PC-3 (cell line): ENCODE measurements at places on chromosomes 6 and 20. TPM values are rescaled to one million over a fixed set of nuclear protein-coding genes. Genes with fewer than 3 reads are reported as not detected.

MOXD1 gene
- 5.0 and 9.9 TPM in 2 replicates for total RNA-seq

BANF2 gene
- not detected in 2 replicates for total RNA-seq

ZFP57 gene
- total RNA-seq: not detected in 2 replicates

GRCh38 chr20:21126581-21126870, 644 bp downstream of the KIZ start:
- DNase-seq: no peak

DNA sequence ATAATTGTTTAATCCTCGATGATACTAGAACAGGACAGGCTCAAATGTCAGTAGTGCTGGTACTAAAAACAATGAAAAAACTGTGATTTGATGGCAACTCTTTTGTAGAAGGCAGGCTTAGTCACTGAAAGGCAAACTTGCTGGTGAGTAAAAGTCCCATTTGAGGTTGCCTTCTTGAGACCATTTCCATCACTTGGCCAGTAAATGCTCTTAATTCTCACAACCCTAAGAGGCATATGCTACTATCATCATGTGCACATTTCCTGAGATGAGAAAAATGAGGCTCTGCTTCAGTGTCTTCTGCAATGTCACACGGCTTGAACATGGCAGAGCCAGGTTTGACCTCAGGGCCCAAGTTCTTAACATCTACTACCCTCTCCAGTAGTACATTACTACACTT, 9.9 kb downstream of the AKIRIN2 start:
- DNase-seq: no peak

DNA sequence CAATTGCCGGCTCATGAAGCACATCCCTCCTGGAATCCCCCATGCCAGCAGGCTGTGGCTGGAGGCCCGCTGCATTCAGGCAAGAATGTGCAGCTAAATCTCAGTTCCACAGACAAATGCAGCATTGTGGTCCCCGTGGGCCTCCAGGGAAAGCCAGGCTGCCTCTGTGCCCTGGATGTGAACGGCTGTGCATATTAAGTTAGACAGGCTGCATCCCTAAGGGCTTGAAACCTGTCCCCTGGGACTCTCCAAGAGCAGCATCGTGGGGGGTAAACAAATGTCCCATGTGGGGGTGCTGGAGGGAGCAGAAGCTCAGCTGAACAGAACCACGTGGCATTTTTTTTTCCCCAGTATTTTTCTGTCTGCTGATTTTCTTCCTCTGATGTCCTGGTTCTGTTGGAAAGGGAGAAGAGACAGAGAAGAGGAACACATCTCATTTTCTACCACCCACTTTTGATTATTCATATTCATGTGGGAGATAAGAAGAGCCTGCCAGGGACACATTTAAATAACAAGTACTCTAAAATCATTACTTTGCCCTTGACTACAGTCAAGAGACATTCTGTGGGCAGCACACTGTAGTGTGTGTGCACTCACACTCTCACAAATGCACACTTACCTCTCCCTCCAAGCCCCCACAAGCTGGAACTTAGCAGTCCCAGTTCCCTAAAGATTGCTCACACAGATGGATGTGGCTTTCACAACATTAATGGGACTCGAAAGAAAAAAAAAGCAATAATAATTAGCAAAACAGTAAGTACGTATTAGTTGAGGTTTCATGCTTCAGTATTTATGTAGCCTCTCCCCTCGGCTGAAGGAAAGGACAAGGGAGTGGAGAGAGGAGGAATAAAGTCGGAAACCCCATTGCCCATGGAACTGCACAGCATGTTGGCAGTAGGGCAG, 16.9 kb downstream of the GFOD1 start:
- no peak for DNase-seq

DNA sequence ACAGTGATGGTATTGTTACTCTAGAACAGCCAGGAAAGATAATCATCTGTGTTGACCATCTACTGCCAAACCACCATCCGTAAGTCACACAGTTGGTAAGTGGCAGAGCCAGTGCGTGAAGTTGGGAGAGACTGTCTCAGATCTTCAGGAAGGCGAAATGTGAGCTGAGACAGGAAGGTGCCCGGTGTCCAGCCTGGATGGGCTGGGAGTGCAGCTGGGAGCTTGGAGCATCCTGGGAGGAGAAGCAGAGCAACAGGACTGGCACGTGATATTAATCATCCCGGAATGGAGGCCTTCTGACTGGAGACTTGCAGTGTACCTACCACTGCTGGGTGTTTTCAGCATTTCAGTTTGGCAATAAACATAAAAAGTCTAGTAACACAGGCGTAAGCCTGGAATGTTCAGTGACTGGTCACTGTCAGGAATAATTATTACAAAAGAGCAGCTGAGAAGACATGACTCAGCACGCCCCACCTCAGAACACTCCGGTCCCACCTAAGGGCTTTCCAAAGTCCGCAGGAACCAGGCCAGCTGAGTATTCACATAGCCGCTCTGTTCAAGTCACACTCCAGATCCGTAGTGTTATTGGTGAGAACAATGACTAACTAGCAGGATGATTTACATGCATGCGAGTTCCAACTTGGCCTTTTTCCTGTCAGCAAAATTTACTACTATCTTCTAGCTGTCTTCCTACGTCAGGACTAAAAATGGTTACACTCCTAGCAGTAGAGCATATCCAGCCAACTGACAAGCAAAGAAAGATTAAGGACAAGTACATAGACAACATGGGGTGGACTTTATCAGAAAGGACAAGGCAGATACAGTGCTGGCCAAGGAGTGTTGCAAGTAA, 45.1 kb upstream of the PNRC1 start:
- peak; percentile 62 for DNase-seq

C6orf58 gene
- not detected in 2 replicates for total RNA-seq

DNA sequence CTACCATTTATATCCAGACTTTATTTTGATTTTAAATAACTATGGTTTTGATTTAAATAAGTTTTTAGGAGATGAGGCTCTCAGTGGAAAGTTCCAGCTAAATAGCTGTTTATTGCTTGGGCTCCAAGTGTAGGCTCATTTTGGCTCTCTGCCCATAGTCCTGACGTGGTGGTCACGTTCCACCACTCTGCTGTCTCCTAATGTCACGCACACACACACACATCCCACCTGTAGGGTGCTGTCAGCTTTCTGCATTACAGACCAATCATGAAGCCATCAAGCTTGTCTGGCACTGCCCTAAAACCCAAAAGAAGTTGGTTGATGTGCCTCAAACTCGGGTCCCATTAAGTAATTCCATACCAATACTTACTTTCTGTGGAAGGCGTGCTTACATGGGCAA, 45.4 kb downstream of the PANK2 start:
- DNase-seq: no peak

DNA sequence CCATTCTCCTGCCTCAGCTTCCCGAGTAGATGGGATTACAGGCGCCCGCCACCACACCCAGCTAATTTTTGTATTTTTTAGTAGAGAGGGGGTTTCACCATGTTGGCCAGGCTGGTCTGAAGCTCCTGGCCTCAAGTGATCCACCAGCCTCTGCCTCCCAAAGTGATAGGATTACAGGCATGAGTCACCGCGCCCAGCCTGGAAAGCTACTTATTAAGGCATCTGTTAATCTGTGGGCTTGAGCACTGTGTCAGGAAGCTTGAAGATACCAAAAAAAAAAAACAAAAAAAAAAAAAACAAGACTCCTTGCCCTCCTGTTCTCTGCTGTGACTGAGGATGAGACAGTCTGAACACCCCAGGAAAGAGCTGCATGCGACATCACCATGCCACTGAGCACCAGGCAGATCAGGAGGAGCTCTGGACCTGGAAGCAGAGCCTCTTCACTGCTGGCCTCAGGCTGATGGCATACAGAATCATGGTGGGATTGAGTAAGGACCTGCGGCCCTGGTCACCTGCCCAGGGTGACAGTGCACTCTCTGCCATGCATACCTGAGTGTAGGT, 166.5 kb upstream of the SNX9 start:
- no peak for DNase-seq

DNA sequence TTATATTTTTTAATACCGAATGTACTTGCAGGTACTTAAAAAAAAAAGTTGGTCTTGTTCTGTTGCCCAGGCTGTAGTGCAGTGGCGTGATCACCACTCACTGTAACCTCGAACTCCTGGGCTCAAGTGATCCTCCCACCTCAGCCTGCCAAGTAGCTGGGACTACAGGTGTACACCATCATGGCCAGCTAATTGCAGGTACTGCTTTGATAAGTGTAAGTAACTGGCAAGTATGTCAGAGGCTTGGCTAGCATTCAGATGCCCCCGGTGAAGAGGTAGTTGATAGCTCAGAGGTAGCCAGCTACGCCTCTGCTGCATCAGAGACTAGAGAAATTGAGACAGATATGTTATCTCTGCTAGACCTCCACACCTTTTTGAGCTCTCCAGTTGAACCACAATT, 40.5 kb downstream of the BTBD9 start:
- no peak for DNase-seq

ASIP gene
- not detected in 2 replicates for total RNA-seq

DNA sequence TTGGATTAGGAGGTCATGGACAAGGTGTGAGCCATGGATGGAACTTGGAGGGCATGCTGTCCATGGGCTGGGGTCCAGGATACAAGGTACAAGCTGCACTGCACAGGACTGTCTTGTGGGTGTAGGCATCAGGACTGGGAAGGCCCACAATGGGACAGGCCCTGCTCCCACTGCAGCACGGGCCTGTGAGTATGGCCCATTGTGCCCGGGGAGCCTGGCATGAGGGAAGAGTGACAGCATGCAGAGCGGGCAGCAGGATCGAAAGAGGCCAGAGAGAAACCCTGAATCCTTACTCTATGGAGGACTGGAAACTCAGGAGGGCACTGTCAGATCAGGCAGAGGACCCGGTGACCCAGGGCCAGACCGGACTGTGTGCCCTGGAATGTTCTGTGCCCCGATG, 211.3 kb downstream of the PREX1 start:
- no peak for DNase-seq

DNA sequence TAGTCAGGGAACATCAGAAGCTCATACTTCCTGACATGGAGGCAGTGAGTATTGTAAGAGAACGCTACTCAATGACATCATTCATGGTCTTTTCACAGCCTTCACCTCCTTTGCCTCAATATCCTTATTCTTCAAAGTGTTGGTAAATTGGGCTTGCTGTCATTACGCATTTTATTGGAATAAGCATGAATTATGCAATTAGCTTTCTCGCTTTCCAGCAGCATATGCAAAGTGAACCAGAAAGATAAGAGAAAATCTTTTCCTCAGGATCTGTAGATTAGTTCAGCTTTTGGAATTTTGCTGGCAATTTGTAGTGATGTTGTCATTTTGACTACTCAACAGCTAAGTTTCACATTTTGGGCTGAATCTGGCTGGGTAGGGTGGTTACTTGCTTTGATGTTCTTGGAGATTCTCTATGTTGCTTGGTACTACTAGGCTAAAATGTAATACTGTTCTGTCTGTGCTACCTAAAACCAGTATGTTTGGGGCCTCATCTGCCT, 1012.1 kb downstream of the KIF16B start:
- no peak for DNase-seq

LGSN gene
- total RNA-seq: not detected in 2 replicates

DNA sequence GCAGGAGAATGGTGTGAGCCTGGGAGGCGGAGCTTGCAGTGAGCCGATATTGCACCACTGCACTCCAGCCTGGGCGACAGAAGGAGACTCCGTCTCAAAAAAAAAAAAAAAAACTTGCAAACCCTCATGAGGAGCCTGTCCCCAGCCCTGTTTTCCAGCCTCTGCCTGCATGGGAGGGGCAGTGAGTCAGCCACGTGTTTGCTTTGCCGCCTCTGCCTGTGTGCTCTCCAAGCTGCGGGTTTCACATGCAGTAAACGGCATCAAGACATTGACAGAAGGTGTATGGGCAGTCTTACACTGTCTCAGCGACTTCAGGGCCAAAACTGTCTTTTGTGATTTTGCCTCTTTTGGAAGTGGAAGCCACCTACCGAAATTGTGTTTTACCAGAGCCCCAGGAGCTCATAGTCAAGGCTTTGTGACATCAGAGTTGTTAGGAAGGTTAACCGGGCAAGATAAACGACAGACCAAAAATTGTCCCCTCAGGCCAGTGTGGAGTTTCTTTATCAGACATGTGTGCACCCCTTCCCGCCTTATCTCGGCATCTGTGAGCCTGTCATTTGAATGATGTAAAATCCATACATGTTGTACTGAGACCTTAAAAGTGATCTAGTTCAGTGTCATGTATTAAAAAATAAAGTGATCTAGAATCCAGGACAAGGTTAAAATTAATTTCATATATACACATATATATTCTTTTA, 52.9 kb downstream of the RPP40 start:
- DNase-seq: peak; percentile 77

GRCh38 chr6:35264550-35265274, 5.2 kb downstream of the ZNF76 start:
- peak; percentile 43 for DNase-seq

RIPOR3 gene
- 0.04 TPM in 1 of 2 replicates, not detected in the other for total RNA-seq

DNA sequence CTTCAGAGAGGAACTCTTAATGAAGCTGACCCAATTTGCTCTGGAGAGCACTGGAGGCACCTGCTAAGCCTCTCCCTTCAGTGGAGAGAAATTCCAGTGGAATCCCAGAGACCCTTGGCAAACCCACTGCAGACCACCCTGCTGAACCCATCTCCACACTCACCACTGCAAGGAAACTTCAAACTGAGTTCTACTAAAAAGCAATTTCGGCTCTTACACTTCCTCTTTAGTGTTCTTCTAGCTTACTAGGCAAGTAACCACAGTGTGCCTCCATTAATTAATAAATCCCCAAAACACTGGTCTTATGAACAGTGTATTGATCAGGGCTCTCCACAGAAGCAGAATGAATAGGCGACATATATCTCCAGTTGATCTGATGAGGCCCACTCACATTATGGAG, 43.0 kb upstream of the HLA-E start:
- DNase-seq: no peak

GRCh38 chr6:141415896-141416295, 716.8 kb upstream of the GJE1 start:
- DNase-seq: peak; percentile 8

GRCh38 chr6:26173836-26174145, 86.6 kb downstream of the HFE start:
- DNase-seq: no peak

DNA sequence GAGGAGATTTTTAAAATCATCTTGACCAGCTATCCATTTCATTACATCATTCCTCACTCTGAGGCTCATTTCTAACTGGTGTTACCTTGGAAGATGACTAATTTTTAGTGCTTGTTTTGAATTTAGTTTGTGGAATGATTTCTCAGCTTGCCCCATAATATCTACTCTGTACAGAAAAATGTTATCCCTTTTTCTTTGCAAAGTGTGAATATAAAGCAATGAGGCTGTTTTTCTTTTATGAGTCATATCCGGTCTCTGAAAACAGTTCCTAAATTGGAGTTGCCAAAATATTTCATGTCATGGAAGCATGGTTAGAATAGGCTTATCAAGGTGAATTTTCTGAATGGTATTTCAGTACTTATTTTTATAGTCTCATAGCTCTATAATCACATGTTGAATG, 43.8 kb downstream of the FUT9 start:
- DNase-seq: no peak

TP53TG5 gene
- total RNA-seq: not detected in 2 replicates

DNA sequence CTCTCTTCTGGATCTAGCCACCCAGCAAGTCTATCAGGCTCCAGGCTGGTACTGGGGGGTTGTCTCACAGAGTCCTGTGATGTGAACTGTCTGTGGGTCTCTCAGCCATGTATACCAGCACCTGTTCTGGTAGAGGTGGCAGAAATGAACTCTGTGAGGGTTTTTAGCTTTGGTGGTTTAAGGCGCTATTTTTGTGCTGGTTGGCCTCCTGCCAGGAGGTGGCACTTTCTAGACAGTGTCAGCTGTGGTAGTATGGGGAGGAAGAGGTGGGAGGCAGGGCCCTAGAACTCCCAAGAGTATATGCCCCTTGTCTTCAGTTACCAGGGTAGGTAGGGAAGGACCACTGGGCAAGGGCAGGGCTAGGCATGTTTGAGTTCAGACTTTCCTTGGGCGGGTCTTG, 75.8 kb downstream of the SNAP91 start:
- no peak for DNase-seq
